Thoracic aorta (tissue), 2 donors: ENCODE measurements at places on chromosomes 5 and 9. TPM values are rescaled to one million over a fixed set of nuclear protein-coding genes. Genes with fewer than 3 reads are reported as not detected.

The SH2D3C gene
- total RNA-seq = 5.3 TPM

The F2RL1 gene
- 9.1 TPM for total RNA-seq

The IRF1 gene
- total RNA-seq = 31.3 TPM

The GMCL2 gene
- total RNA-seq = not detected

The OTP gene
- not detected for total RNA-seq

The GNA14 gene
- 8.4 TPM for total RNA-seq

The DAB2IP gene
- total RNA-seq = 104 TPM

The SPINK13 gene
- total RNA-seq = not detected

The CDK5RAP2 gene
- 67.8 TPM for total RNA-seq

The CDH18 gene
- total RNA-seq = not detected

The CEL gene
- 0.78 TPM for total RNA-seq

The FCN2 gene
- not detected for total RNA-seq

The PCDHA6 gene
- 0.14 TPM for total RNA-seq

The GARIN3 gene
- total RNA-seq = not detected

The ZNF883 gene
- 0.95 TPM for total RNA-seq

The OGN gene
- 210 TPM for total RNA-seq

The MZB1 gene
- not detected for total RNA-seq

The SGCD gene
- total RNA-seq = 20.4 TPM

The CCDC192 gene
- total RNA-seq = not detected

The RAI14 gene
- total RNA-seq = 70.7 TPM

The PCDHB14 gene
- total RNA-seq = 14.6 TPM

The TOR2A gene
- 16.9 TPM for total RNA-seq

The THBS4 gene
- total RNA-seq = 7.2 TPM

The CD14 gene
- 235 TPM for total RNA-seq

The ANAPC2 gene
- total RNA-seq = 25.2 TPM

The CER1 gene
- not detected for total RNA-seq

The TAS2R1 gene
- not detected for total RNA-seq

The TMEFF1 gene
- total RNA-seq = not detected
